GM12878 (cell line): ENCODE measurements at places on chromosomes 6 and 20.

DNA sequence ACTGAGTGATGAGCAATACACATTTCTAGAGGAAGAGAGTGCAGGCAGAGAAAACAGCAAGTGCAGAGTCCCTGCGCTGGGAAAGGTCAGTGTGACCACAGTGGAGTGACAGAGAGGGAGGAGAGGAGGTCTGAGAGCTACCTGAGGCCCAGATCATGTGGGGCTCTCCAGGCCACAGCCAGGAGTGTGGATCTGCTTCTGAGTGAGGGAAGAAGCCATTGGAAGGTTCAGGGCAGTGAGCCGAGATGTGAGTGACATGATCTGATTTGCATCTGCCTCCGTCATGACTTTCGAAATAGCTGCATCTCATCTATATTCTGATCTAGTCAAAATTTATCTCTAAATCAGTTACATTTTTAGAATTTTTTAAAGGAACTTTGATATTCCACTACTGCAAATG lies 367.1 kb downstream of the PREX1 start:
- no peak for DNase-seq

DNA sequence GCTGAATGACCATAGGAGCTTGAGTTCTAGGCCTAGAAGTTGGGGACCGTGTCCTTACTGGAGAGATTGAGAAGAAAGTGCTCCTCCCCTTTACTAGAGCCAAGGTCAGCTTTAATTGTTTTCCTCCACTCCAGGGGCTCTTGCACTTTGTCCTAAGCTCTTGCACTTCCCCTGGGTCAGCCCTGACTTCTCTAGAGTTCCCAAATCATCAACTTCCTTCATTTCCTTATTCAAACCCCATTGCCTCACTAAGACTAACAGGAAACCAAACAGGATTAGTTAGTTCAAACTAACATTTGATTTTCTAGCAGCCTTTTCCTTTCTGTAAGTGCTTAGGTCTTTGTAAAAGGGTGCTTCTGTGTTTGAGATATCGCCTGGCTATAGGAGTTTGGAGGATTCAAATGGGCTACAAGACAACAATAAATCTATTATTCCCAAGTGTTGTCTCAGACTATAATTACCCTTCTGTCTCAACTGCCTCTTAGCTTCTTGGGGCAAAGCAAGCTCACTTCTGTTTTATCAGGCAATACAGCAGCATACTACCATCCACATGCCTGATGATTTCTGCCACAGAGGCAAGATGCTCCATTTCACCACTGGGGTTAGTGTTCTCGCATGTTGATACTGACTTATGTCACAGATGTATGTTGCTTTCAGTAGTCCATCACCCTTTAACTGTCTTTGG lies 12.8 kb upstream of the DTNBP1 start:
- DNase-seq, result no peak

DNA sequence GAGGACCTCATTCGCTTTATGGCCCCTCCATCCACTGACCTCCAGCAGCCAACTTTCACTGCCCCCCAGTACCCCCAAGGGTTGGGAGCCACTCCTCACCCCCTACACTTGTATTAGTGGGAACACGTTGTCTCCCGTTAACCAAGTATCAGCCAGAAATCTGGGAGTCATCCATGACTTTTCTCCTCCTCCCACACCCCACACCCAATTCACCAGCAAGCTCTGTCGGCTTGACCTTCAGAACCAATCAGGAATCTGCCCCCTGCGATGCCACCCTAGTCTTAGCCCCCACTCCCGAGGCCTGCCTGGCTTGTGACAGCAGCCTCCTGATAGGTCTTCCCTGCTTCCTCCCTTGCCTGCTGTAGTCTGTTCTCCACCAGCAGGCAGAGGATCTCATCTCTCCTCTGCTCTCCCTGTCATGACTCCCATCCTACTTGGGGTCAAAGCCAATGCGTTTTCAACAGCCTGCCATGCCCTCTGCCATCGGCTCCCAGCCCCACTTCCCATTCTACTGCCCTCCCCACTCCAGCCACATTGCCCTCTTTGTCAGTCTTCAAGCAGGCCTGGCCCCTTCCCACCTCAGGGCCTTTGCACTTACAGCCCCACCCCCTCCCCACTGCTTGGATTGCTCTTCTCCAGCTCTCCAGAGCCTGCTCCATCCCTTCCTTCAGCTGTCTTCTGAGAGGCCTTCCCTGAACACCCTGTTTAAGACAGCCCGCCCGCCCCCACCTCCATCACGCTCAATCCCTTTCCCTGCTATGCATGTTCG lies 19.4 kb downstream of the MDGA1 start:
- DNase-seq, result no peak

DNA sequence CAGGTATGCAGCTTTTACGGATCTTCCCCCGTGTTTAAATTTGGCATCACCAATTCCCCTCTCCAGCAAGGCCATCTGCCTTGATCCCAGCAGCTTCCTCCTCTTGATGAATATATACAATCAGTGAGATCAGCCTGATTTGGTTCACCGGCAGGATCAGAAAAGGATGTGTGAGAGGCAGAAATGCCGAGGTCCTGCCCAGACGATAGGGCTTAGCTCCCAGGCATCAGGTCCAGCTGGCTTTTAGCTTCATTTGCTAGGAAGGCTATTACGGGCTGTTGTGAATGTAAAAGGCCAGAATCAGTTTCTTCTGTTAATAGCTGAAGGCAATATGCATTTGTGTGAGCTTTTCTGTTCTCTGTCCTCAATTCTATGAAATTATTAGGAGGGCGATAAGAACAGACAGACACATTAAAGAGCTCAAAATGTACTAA lies 372.8 kb downstream of the BTBD9 start:
- no peak for DNase-seq

DNA sequence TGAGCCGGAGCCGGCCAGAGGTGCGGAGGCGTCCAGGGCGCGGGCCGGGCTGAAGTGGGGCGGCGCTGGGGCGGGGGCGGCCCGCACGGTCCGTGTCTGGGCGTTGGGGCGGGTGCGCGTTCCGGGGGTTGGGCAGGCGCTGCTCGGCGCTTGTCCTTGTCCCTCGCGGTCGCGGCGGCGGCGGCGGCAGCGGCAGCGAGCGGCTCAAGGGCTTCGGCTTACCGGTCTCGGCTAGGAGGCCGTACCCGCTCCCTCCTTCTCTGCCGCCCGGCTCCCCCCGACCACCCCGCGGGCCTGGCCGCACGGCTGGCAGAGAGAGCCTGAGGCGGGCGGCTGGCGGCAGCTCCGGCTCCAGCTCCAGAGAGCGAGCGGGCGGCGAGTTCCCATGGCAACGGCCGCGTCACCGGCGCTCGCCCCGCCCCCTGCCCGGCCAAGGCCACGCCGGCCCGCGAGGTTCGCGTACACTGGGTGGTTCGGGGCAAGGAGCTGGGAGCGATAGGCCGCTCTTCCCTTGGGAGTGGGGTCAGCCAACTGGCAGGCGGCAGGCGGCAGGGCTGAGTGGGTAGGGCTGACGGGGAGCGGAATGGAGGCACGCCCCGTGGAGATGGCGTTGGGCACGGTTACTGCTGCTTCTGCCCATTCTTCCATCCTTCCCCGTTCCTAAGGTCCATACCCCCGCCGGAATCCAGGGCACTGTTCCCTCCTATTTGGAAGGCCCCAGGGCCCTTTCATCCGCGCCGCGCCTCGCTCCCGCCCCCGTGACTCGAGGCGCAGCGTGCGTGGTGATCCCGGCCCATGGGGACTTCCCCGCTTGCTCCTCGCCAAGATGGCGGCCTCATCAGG lies at the start of gene LRRC73:
Gene LRRC73 (minus strand): TSS at position 363 of the 843 bp plus-strand sequence. CDS start 561 bp downstream, outside the sequence.
- no peak for DNase-seq

GRCh38 chr6:46484081-46484820 lies 7.0 kb downstream of the RCAN2 start:
- DNase-seq, result no peak

DNA sequence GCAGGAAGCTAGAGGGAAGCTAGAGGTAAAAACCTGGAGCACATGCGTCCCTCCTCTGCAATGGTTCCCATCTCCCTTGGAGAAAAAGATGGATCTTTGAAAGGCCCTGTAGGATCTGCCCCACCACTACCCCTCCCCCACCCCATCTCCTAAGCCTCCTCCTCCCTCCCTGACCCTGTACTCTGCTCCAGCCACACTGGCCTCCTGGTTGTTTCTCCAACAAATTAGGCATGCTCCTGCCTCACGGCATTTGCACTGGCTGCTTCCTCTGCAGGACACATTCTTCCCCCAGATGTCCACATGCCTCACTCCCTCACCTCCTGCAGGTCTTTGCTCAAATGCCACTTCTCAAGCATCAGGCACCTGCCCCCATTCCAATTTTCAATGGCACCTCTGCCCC lies 45.5 kb downstream of the UBE2V1 start:
- no peak for DNase-seq

DNA sequence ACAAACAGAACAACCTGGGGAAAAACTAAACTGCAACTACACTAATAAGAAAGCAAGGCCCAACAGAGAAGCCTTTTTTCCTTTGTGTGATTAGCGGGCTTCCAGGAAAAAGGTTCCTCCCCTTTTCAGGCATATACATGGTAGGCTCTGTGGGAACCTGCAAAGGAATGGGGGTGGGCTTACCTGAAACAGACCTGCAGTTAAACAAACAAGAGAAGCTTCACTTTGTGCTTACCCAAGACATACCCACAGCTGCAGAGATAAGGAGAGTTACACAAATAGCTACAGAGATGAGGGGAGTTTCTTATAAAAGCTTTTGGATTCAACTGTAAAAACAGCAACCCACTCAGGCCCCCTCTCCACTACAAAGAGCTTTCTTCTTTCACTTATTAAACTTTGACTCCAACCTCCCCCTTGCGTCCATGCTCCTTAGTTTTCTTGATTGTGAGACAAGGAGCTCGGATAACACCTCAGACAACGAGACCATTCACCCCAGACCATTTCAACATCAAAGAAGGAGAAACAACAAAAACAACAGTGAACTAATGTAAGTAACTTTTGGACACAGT lies 30.9 kb downstream of the RNF146 start:
- no peak for DNase-seq

DNA sequence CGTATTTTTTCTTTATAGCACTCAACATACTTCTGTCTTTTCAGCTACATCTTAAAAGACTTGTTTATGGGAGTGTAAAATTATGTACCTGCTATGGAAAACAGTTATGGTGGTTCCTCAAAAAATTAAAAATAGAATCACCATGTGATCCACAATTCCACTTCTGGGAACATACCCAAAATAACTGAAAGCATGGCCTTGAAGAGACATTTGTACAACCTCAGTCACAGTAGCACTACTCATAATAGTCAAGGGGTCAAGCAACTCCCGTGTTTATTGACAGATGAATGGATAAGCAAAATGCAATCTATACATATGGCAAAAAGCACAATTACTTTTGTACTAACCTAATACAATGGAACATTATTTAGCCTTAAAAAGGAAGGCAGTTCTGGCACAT lies 74.5 kb downstream of the METTL24 start:
- no peak for DNase-seq

- DNase-seq, result no peak
Observed at GRCh38 chr6:105397987-105398386, 4.9 kb downstream of the PREP start.

DNA sequence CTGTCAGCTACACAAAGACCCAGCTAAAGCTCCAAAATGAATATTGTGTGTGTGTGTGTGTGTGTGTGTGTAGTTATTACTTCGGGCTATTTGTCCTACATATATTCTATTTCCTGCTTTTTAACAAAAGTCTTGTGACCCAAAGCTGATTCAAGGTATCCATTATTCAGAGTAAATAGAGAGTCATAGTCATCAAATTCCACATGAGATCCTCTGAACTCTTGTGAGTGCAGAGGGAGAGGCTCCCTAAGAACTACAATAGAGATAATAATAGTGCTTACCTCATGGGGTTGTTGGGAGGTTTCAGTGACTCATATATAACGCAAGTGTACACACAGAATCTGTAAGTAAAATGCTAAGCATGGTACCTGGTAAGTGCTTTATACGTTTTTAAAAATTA lies 95.6 kb upstream of the SHLD1 start:
- DNase-seq, result no peak

GRCh38 chr6:107695061-107695720 lies 128.9 kb downstream of the SCML4 start:
- no peak for DNase-seq

- DNase-seq, result no peak
Observed at GRCh38 chr6:56364827-56365339, 117.5 kb upstream of the COL21A1 start.

- DNase-seq, result no peak
Observed at GRCh38 chr6:148451690-148452089, 109.1 kb downstream of the SASH1 start.

DNA sequence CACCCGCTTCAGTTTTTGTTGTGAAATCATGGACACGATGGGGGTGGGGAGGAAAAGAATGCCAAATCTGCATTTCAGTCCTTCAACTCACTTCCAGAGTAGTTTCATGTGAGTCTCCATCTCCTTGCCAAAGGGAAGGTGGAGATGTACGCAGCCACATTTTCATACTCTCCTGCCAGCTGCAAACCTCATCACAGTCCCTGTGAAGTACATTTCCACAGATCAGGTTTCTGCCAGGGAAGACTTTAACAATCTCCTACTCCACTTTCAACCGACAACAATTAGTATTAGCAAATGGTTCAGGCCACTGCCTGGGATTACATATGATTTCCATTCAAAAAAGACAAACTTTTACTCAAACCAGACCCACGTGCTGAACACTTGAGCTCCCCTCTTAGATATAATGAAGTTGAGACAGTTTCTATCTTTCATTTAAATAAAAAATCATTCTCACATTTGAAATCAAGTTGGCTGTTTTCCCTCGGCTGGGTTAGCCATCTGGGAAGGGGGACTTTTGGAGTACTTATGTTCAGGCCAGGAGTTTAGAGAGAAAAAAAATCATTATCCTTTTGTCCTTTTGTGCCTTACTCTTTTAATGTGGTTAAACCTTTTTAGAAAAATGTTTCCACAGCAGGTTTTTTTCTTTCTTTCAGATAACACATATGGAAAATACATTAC lies 51.0 kb upstream of the CEP162 start:
- DNase-seq, result no peak

- DNase-seq, result no peak
Observed at GRCh38 chr6:138526822-138527235, 27.5 kb upstream of the NHSL1 start.

GRCh38 chr6:132892929-132893771 lies 78.8 kb downstream of the RPS12 start:
- DNase-seq, result no peak

DNA sequence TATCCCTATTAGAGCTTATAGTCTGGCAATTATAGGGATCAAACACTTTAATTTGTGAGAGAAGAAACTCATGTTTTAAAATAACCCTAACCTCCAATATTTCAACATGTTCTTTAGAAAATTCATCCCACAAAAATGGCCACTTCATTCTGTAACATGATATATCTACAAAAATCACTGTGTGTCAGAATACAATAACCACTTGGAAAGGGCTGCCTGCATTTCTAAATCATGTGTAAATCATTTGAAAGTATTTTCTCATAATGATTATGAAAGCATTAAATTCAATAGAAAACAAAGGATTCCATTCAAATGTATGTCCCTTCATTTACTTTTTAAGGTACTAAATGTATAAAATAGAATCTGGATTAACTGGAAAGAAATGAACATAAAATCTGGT lies 101.4 kb upstream of the NHSL1 start:
- DNase-seq, result no peak
